ELR (cell line): ENCODE measurements at places on chromosomes 1 and 21.
A peak's percentile ranks its signal among the peaks of the same experiment; 100 is the strongest.

GRCh38 chr1:203306089-203306964 is 1.0 kb downstream of the BTG2 start:
- DNase-seq = peak; percentile 46

DNA sequence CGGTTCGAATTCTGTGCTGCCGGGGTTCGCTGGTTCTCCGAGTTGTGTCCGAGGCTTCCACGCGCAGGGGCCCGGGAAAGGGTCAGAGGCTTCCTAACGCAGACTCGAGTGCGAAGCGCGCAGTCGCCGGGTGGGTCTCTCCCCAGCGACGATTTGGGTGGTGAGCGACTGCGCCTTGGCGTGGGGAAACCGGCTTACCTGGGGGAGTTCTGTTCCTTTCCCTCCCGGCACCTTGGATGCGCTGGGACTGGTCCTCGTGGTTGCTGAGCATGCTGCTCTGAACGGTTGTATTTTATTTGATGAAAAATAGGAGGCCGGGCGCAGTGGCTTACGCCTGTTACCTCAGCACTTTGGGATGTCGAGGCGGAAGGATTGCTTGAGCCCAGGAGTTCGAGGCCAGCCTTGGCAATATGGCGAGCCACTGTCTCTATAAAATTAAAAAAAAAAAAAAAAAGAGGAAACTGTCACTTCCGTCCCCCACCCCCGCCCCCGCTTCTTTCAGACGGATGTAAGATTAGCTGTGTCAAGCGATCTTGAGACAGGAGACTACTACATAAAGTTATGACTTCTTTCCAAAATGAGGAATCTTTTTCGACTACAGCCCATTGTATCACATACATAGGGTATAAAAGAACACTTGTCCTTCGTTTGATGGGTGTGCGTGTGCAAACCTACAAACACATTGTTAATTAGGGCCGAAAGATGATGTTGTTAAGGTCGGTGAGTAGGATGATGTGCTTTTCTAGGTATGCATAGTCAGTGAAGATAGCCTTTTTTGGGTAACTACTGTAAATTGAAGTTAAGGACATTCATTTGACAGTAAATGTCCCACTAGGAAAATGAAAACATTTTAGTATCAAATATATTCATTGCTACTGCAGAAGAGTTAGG is at the start of gene CCDC18:
Gene CCDC18, plus strand, starts transcription at position 2 of the 891 bp plus-strand sequence. CDS start 2,638 bp downstream, outside the sequence.
- peak; percentile 79 for DNase-seq

GRCh38 chr21:45199201-45199600 is 88.5 kb downstream of the POFUT2 start:
- DNase-seq = no peak

GRCh38 chr1:182249201-182249676 is 142.4 kb downstream of the GLUL start:
- DNase-seq = no peak

DNA sequence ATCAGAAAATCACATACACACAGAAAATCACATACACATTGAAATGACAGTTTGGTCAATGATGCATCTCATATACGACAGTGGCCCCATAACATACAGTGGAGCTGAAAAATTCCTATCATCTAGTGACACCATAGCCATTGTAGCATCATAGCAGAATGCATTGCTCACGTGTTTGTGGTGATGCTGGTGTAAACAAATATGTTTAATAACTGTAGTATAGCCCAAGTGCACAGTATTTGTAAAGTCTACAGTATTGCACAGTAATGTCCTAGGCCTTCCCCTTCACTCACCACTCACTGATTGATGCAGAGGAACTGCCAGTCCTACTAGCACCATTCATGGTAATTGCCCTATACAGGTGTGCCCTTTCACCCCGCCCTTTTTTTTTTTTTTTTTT is 30.1 kb upstream of the RUNX1 start:
- DNase-seq = peak; percentile 45

GRCh38 chr1:201061049-201061448 is 37.5 kb upstream of the KIF21B start:
- no peak for DNase-seq

GRCh38 chr1:218394416-218394815 is 49.3 kb downstream of the TGFB2 start:
- DNase-seq = no peak

- DNase-seq = peak; percentile 92
These were observed 101.7 kb downstream of the NEK7 start for GRCh38 chr1:198258491-198258890.

DNA sequence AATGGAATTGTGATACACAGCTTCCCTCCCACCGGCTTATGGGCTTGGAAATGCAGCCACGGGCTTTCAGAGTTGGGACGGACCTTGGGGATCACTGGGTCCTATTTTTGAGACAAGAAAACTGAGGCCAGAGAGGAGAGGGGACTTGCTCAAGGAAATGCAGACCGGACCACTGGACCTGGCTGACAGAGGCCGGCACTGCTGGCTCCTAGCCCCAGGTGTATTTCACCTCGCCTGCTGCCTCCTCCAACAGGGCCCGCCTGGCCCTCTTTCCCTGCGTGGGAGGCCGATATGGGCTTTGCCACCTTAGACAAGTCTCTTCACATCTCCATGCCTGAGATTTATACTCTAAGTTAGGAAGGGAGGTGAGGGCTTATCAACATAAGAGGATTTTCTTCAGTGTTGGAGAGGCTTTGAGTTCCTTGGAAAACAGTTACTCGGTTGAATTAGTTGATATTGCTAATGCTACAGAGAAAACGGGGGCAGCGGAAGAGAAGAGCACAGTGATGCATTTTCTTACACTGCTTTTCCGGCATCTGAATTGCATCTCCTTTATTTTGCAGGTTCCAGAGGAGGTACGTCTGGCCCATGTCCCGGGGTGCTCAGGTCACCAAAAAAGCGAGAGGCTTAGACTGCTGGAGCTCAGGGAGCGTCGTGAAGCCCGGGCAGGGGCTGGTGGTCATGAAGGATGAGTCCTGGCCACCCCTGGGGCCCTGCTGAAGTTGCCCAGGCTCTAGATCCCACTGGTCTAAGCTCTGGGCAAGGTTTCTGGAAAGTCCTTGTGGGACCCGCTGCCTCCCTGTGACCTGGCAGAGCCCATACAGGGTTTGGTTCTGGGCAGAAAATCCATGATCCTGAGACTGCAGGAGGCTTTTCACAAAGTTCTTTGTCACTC is 44.7 kb downstream of the CAPN2 start:
- no peak for DNase-seq

- DNase-seq = peak; percentile 90
These were observed 59.6 kb upstream of the C1orf87 start for GRCh38 chr1:60133000-60133673.

DNA sequence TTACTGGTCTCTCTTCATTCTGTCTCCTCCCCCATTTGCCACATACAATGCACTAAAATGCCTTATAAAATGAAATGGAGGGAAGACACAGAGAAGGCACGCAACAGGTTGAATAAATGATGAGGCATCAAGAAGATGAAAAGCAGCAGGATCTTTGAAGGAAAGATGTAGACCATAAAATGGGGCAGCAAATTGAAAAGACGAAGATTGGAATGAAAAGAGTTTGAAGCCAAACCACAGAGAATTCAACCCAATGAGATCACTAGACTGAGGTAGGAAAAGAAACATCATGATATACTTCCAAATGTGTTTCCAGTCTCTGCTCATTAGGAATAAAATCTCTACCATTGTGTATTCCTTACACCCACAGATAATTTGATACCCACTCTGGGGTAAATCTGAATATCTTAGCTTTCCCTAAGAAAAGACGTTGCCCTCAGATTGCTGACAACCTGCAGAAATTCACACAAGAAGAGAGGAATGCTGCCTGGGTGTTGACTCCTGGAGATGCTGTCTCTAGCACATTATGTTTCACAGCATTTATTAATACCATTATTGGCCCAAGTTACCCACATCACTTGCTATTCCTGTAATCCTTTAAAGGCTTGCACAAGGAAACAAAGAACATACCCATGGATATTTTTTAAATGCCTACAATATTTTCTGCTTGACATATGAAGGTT is 230.9 kb downstream of the LTN1 start:
- DNase-seq = no peak

GRCh38 chr1:240820816-240821215 is 208.9 kb upstream of the GREM2 start:
- DNase-seq = peak; percentile 42

DNA sequence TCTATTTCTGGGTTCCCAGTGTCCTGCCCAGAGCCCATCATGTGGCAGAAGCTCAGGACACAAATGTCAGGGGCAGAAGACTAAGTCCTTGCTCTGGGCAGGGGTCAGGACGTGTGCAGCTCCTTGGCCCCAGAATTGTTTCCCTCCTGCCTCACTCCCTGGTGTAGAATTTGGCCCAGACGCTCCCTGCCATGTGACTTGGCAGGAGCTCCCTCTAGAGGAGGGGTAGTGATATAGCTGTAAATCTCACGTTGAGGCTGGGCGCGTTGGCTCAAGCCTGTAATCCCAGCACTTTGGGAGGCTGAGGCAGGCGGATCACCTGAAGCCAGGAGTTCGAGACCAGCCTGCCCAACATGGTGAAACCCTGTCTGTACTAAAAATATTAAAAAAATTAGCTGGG is 91.2 kb downstream of the UBIAD1 start:
- no peak for DNase-seq

DNA sequence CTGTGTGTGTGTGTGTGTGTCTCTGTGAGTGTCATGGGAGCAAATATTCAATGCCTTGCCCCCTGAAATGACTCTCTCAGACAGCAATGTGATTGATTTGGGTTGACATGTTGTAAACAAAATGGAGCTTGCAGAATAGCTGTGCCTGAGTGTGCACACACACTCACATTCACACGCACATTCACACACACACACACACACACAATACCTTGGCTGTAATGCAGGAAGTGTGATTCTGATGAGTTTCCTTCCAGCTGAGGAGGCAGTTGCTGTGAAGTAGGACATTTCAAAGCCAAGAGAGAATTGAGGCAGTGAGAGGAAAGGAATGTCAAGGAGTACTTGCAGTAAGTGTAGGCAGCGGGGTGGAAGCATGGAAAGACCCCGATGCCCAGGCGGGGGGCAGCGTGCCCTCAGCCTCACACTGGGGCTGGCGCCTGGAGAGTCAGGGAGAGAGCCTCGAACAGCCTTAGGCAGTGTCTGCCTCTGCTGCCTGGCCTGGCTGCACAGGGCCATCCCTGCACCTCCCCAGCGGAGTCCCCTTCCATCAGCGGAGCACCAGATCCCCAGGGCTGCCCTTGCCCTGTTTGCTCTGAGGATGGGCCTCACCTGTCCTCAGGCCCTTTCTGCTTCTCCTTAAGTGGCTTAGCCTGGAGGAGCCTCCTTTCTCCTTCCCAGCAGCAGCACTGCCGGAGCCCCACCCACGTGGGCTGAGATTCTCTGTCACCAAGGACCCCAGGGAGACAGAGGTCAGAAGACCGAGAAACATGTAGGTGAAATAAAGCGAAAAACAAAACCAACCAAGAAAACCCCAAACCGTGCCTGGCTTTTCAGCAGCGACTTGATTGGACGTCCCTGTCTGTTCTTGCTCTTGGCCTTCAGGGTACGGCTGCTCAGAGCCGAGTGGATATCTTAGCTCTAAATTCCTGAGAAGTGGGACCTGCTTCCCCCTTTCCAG is 9.2 kb downstream of the VASH2 start:
- DNase-seq = no peak
